Hindlimb muscle (tissue), 1 donor: ENCODE measurements at places on chromosomes 6 and 20. TPM values are rescaled to one million over a fixed set of nuclear protein-coding genes. Genes with fewer than 3 reads are reported as not detected.

RNF39 gene
- polyA plus RNA-seq = 0.35 TPM

LHFPL5 gene
- polyA plus RNA-seq = not detected

CDKAL1 gene
- polyA plus RNA-seq = 13.2 TPM

ABRACL gene
- polyA plus RNA-seq = 15.4 TPM

PPP1R16B gene
- 3.7 TPM for polyA plus RNA-seq

BCKDHB gene
- polyA plus RNA-seq = 14.3 TPM

PSORS1C2 gene
- polyA plus RNA-seq = not detected

TCP11 gene
- polyA plus RNA-seq = 0.34 TPM

HSPA12B gene
- 25.5 TPM for polyA plus RNA-seq

GRCh38 chr6:134787261-134787877, 162.5 kb downstream of the ALDH8A1 start:
- DNase-seq = no peak

DNA sequence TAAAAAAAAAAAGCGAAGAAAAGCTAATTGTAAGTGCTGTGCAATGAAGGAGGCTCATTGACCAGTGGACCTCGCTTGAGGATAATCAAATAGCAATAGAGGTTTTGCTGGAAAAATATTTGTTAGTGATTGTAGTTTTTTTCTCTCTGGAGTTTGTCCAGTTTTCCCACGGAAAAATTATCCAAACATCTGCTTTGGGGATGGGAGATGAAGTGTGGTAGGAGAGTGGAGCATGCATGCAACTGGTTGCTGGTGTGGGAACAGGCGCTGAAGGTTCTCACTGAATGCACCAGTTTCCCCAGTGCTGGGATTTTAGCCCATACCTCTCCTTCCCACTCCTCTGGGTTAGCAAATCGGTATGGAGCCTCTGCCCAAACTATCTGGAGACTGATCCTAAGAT, 281.7 kb upstream of the TAB2 start:
- DNase-seq = no peak

GRCh38 chr6:89252907-89253306, 35.7 kb upstream of the GABRR1 start:
- no peak for DNase-seq

DNA sequence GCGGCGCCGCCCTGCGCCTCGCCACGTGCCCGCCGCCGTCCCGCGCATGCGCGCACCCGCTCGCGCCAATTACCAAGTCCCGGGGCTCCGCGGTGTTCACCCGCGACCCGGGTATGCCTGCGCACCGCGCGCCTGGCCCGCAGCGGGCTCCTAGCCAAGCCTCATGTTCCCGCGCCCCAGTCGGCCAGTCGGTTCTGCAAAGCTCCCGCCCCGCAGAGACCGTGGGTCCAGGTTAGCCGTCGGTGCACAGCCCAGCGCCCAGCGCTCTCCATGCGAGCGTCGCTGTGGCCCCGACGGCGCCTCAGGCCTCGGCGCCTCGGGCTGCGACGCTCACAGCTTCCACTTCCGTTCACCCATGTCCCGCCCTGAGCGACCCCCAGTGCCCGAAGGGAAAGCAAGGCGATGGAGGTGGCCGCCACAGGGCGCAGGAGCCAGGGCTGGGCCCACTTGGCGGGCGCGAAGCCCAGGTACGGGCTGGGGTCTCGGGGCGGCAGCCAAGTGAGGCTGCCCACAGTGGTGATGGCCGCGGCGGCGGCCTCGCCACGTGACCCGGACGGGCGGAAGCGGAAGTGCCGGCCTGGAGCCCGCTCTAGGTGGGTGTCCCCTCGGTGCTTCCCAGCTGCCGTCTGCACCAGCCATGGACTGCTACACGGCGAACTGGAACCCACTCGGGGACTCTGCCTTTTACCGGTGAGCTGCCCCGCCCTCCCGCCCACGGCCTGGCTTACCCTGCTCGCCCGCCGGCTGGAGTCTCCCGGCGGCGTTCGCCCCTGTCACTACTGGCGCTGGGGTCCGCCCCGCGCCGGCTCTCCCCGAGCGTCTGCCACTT, at the start of the genes PCED1A and VPS16:
Gene PCED1A (minus strand): TSS at position 518 of the 829 bp plus-strand sequence. CDS start 743 bp downstream, outside the sequence.
Gene VPS16 (plus strand): TSS at position 608 of the 829 bp plus-strand sequence. CDS start 30 bp downstream, at position 638.
- peak; percentile 91 for DNase-seq

DNA sequence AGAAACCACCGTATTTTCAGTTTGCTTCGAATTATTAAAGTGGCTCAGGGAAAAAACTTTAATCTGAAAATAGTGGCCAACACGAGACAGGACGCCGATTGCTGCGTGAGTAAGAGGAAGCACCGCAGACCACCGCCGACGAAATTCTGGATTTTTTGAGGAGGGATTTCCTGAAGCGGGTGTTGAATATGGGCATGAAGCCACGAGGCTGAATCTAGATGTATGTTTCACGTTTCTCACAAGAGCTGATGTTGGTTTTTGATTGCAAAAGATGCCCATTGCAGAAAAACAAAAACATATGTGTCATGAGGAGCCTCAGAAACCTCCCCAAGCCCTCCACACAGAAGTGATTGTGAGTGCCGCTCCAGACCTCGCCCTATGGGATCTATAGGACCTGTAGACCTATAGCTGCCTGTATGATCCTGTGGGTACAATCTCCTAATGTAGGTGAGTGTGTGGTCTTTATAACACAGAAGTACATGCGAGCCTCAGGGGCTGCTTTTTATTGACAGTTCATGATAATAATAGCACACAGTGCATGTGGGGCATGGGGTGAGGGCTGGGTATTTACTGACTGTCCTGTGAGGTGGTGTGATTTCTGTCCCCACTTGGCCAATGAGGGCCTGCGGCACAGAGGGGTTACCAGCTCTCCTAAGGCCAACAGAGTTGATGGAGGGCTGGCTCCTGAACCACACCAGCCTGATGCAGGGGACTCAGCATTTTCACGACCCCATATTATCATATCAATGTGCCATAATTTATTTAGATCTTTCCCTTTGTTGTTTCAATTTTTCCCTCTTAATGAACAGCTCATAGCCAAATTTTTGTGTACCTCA, 243.9 kb downstream of the DLL1 start:
- no peak for DNase-seq

- DNase-seq = no peak
Observed at GRCh38 chr20:48453477-48454093, 374.2 kb downstream of the PREX1 start.

DNA sequence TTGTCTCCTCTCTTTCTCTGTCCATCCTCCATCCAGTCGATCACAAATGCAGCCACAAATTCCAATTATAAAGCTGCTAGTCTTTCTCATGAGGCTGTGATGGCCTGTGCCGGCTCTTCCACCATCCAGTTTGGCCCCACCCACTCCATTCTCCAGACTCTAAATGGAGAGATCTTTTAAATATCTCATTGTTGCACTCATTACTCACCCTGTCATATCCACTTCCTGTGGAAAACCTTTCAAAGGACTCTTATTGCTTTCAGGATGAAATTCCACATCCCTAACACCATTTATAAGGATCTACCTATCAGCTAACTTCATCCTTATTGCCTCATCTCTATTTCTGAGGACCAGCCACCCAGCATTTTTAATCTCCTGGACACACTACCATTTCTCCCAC, 70.6 kb downstream of the NRN1 start:
- no peak for DNase-seq

GRCh38 chr6:41719436-41720261, 15.8 kb downstream of the TFEB start:
- no peak for DNase-seq

- DNase-seq = no peak
Observed at GRCh38 chr6:127352524-127352923, 9.1 kb upstream of the ECHDC1 start.

GRCh38 chr20:36852187-36852586, 23.8 kb upstream of the TLDC2 start:
- DNase-seq = no peak

GRCh38 chr6:132253211-132253610, 148.1 kb downstream of the MOXD1 start:
- DNase-seq = no peak

DNA sequence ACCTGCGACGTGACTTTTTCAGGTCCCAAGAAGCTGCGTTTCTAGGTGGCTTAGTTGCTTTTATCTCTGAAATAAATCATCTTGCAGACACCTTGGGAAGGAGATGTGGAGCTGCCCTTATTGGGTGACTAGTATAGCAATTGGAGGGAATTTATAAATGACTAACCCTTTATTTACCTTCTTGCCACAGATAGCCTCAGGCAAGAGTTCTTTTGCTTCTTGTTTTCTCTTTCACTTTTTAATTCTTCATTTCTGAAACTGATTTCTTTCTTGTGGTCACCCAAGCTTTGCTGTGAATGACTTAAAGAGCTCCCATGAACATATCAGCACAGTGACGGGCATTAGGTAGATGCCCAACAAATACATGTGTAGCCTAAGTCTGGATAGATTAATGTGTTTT, 3.0 kb downstream of the ADGRF4 start:
- no peak for DNase-seq

DNA sequence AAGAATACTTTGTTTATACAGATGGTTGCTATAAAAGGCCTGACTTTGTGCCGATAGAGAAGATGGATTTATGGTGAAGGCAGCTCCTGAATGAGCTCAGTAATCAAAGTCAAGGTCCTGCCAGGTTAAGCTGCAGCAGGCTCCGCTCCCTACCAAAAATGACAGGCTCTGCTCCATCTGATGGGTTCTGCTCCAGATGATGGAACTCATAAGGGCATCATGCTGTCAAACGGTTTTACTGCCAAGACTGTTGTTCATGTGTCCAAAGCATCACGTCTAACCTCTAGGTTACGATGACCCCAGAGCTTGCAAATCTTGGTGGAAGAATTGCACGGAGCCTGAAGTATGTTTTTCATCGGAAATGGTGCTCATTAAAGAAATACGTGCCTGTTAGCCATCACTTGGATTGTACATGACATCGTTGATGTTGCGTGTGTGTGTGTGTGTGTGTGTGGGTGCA, 19.2 kb upstream of the PTGIS start:
- DNase-seq = no peak

GRCh38 chr6:127904160-127904559, 3.3 kb upstream of the THEMIS start:
- DNase-seq = no peak

- DNase-seq = no peak
Observed at GRCh38 chr20:58793512-58794420, 56.9 kb downstream of the GNAS-AS1 start.

DNA sequence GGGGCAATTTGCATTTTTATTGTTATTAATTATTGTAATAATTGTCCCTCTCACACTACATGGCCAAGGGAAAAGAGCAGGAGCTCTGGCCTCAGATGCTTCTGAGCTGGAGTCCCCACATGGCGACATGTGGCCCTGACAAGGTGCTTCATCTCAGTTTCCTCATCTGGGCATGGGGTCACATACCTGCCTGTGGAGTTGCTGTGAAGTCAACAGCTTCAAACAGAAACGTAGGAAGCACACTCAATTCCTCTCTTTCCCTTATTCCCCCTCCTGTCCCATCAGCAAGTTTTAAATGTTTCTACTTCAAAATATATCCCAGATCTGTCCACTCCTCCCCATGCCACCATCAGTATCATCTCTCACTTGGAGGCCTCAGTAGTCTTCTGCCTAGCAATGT, 8.7 kb downstream of the CPNE5 start:
- DNase-seq = no peak
